ENCODE measurements at places on chromosomes 1 and 21.

DNA sequence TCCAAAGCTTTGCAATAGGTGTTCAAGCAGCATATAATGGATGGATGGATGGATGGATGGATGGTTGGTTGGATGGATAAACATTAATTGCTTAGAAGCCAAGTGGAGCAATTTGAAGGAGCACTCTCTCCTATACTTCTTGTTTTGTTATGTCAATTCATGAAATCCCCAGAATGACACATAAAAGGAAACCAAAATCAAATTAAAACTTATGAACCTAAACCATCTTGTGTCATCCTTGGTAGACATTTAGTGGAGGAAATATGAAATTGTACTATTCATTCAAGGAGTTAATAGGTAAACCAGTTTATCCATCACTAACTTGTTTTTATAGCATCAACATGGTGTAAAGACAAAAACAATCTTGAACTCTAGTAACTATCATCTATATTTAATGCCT, 122.5 kb downstream of the NR5A2 start:
- no peak for DNase-seq

GRCh38 chr1:204529371-204529895, 13.2 kb downstream of the MDM4 start:
- no peak for DNase-seq

- DNase-seq, result no peak
Observed at GRCh38 chr1:236090741-236091147, 25.9 kb upstream of the NID1 start.

DNA sequence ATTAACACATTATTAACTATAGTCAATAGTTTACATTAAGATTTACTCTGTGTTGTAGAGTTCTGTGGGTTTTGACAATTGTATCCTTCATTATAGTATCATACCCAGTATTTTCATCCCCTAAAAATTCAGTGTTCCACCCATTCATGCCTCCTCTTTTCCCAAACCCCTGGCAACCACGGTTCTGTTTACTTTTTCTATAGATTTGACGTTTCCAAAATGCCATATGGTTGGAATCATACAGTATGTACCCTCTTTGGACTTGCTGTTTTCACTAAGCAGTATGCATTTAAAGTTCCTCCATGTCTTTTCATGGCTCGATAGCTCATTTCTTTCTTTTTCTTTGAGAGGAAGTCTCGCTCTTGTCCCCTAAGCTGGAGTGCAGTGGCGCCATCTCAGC, 109.5 kb downstream of the LAMC2 start:
- DNase-seq, result no peak

GRCh38 chr1:24089743-24090555, 22.0 kb downstream of the MYOM3 start:
- DNase-seq, result no peak
